Right lobe of liver (tissue), 6 donors: ENCODE measurements at places on chromosomes 2 and 18.
A peak's percentile ranks its signal among the peaks of the same experiment; 100 is the strongest.

DNA sequence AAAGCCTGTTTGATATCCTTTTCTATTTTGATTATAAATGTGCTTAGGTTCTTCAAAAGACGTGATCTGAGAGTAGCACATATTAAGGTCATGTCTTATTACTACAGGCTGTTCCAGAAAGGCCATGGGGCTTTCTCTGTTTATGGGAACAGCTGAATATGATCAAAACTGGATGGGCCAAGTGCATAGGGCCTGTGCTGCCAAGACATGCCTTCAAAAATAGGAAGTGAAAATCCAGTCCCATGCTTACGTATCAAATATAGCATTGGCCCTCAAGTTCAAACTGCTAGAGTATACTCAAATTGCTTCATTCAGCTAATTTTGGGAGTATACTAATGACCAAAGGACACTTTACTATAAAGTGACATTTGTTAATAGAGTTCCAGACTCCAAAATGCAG is 24.1 kb downstream of the SLC25A52 start:
- no peak for DNase-seq

- no peak for DNase-seq
Measured at GRCh38 chr2:196696423-196697079, 57.0 kb downstream of the CCDC150 start.

DNA sequence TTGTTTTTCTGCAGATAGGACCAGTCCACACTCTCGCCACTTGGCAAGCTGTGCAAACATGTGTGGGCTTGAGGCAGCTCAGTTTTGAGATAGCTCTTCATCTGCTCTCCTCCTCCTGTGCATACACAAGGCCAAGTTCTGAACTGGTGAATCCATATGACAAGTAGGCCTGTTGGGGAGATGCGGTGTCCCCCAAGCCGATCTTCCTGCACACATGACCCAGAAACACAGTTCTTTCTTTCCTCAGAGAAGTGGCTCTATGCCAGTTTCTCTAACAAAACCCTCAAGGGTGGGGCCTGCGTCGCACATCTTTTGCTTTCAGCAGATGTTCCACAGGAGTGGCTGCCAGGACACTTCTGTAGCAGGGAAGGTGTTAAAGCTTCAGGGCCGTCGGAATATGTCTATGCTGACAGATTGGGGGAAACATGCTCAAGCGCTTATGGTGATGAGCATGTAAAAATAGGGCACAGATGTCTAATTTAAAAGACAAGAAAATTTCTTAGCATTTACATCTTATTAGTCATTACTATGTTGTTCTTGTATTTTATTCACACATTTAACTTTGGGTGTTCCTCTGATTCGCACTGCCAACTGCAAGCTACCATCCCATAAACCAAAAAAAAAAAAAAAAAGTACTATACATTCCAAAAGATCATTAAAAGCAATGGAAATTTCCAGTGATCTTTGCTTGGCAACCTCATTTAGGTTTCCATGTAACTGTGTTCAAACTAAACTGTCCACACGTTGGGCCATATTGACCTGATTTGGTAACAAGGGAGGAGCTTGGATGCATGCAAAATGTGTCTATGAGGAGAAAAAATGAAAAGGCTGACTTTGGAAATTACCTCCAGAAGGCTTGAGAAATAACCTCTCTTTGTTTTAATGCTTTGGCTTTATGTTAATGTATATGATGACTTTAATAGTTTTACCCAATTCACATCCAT is 1055.5 kb upstream of the KLHL29 start:
- no peak for DNase-seq

- DNase-seq, result no peak
Measured at GRCh38 chr2:144941743-144942488, 422.0 kb upstream of the ZEB2 start.

GRCh38 chr18:57891707-57892391 is 88.7 kb upstream of the ATP8B1 start:
- DNase-seq, result no peak

GRCh38 chr18:29146068-29146467 is 969.1 kb upstream of the CDH2 start:
- no peak for DNase-seq

- no peak for DNase-seq
Measured at GRCh38 chr2:28437918-28438317, 45.3 kb downstream of the FOSL2 start.

DNA sequence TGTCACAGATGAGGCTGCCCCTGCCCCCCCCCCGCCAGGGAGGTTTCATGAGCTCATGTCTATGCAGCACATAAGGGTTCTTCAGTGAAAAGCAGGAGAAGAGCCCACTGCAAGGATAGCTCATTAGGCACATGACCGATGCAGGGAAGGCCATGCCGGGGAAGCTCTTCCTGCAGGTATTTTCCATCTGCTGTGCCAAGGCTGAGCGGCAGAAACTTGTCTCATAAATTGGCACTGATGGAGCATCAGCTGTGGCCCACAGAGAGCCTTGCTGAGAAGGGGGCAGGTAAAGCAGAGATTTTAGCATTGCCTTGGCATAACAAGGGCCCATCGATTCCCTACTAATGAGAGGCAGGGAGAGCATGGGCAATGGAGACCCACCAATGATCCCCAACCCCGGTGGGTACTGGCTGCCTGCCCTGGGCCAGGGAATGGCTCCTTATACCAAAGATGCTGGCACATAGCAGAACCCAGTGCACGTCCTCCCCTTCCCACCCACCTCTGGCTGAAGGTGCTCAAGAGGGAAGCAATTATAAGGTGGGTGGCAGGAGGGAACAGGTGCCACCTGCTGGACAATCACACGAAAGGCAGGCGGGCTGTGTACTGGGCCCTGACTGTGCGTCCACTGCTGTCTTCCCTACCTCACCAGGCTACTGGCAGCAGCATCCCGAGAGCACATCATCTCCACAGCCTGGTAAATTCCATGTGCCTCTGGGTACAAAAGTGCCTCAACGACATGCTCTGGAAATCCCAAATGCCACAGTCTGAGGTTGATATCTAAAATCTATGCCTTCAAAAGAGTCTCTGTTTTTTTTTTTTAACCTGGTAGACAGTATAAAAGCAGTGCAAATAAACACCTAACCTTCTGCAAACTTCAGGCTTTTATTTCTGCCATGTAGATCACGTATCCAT is 41.4 kb downstream of the STEAP3 start:
- no peak for DNase-seq

DNA sequence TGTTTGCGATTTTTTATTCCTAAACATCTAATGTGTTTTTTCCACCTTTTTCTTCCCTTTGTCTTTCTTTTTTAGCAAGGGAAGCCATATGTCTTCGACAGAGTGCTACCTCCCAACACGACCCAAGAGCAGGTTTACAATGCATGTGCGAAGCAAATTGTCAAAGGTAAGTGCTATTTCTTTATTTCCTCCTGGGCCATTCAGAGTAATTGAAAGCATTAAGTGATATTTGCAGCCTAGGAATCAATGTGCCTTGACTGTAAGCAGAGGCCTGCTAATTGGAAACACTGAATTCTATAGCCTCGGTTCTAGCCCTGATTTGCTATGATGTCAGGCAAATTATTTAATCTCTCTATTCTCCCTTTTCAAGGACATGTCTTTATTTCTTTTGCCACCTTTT is 47.0 kb downstream of the KIF5C start:
- no peak for DNase-seq

DNA sequence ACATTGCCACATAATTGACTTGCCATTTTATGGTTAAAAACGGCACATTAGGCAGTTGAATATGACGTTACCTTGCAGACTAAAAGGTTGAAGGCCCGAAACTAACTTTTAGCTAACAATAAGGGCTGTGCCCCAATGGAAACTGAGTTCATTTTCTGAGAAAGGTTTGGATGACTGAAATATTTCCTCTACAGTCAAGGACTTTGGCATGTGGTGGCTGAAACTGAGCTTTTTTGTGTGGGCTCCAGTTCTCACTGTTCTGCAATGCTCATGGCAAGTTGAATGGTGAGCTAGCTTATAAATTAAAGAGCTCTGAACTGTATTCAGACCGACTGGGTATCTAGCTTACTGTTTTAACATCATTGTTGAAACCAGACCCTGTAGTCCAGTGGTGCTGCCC is 23.8 kb upstream of the TXNDC2 start:
- no peak for DNase-seq

DNA sequence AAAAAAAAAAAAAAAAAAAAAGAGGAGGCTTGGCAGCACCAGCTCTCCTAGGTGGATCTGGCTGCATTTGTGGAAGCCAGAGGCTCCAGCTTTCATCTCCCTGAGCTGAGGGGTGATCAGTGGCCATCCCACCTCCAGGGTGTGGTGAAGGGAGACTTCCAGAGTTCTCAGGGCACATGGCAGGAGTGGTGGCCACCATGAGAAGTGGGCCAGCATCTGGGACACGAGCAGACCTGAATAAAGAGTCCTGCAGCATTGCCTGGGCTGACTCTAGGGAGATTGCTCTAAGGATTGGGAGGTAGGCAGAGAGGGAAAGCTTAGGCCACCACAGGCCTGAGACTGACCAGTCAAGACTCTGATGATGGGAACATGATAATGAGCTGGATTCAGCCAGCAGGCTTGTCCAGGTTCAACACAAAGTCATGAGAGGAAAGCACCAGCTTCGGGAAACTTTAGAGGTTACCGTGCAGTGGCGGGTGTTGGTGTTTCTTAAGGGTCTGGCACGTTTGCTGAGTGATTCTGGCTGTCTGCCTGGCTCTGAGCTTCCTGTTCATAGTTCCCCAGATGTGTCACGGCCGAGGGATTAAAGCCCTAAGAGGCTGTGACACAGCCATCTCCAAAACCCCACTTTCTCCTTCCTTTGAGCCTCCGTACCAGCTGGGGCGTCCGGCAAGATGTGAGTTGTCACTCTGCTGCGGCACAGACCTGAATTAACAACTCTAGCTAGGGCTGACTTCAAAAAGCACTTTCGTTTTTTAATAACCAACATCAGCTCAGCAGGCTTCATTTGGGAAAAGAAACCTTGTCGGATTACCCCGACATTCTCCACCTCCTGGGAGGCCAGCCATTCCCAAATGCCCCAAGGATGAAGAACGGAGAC is 38.3 kb upstream of the IL1R1 start:
- DNase-seq, result peak; percentile 70

GRCh38 chr2:88036182-88036581 is 19.4 kb downstream of the KRCC1 start:
- DNase-seq, result no peak

GRCh38 chr2:17107151-17107550 is 411.1 kb downstream of the RAD51AP2 start:
- no peak for DNase-seq

DNA sequence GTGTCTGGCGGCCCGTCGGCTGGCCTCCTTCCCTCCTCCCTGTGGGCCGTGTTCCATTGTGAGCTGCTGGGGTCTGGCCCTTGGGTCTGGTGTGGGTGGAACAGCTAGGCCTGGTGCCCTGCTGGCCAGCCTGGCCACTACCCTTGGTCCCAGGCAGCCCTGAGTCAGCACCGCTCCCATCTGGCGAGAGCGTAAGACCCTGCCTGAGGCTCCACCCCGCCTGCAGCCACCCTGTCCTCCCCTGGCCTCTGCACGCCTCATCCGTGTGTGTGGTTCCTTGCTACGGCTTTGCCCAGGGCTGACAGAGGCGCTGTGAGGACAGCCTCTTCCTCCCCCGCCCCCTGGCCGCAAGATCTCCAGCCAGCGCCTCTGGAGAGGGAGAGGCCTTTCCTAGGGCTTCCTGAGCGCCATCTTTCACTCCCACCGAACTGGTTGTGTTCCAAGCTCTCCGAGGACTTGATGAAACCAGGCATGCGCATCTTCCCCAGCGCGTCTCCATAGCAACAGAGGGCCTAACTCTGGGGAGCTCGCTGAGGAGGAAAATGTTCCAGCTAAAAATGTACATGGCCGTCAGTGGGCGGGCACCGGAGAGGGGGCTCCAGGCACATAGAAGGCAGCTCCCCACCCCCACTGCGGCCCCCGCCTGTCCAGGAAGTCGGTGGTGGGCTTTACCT is 83.0 kb downstream of the STPG4 start:
- peak; percentile 63 for DNase-seq

DNA sequence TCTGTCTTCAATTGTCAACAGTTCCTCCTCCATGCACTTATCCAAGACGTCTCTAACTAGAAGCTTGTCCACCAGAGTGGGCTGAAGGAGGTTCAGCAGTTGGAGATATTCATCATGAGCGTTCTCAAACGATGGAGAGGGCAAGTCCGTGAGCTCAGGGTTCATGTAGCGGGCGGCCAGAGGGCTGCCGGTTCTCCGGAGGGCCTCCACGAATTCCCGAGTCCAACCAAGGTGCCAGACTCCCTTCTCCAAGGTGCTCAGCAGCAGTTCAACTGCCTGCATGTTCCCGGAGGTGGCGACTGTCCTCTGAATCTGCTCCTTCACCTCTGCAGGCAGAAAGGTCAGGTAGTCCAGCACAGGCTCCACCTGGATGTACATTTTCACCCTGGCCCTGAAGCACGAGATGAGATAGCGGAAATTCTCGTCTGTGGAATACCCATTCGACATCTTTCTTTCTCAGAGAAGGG is 590 bp downstream of the IFIH1 start:
- DNase-seq, result peak; percentile 61

DNA sequence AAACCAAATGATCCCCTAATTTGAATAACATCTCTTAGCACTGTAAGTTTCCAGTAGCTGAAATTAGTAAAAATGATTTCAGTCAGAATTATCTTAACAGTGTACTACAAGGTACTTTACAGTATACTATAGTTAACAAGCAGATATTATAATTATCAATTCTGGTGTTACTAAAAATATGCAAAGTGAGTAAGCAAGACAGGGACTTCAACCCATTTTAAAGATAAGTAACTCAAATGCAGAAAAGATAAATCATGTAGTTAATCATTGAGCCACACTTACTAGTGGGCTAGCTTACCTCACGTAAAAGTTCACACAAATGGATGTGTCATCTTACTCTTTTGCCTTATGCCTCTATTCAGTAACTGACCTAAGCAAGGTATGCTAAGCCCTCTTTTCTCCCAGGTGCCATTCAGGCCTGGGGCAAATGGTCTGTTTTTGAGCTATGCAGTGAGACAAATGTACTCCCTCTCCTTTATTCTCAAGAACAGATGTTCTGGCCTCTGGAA is 101.0 kb downstream of the NBAS start:
- DNase-seq, result no peak

- no peak for DNase-seq
Measured at GRCh38 chr2:121649149-121649595, at the start of gene CLASP1. TSS of gene CLASP1 (minus strand) at chr2:121649462. CDS start at chr2:121605895, 43,567 bp downstream.

- DNase-seq, result no peak
Measured at GRCh38 chr2:190497428-190497827, 37.1 kb downstream of the NEMP2 start.

DNA sequence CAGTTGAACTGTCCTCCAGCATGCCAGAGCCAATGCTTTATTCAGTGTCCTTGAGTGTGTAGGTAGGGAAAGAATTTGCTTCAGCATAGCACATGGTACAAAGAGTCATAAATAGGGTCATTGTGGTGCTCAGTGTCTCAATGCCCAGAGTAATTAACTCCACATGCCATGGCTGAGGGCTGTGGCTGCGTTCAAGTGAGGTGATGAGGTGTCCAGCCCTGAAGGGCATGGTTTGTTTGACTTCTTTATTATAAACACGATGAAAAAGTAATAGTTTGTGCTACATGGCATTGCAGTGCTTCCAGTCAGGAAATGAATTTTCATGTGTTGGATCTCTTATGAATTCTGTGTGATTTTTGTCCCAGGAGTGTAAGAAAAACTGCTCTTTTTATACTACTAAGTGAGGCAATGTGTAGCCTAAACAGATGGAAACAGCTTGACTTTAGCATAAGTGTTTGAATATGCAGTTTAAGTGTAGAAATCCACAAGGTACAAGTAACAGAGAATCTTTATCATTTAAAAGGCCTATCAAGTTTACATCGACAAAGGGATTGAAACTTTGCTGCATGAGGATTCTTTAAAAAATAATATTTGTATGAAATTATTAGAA is 507.9 kb upstream of the CDH2 start:
- no peak for DNase-seq
